A549 treated with DMSO at 1 μM for 4 hours (cell line): ENCODE measurements at places on chromosomes 4 and X. TPM values are rescaled to one million over a fixed set of nuclear protein-coding genes. Genes with fewer than 3 reads are reported as not detected.

OR13H1 gene
- not detected in 5 replicates for total RNA-seq

WWC2 gene
- total RNA-seq = 13.5 to 20.7 TPM (median 17.0 TPM) in 5 replicates

RRH gene
- total RNA-seq = 0.06 to 0.15 TPM (median 0.11 TPM) in 3 of 5 replicates, not detected in the others

IL1RAPL1 gene
- 0.02 TPM in 1 of 5 replicates, not detected in the others for total RNA-seq

DNAJB14 gene
- 15.6 to 20.6 TPM (median 18.0 TPM) in 5 replicates for total RNA-seq

IL13RA2 gene
- 0.06 to 0.27 TPM (median 0.08 TPM) in 4 of 5 replicates, not detected in the other for total RNA-seq
